ENCODE measurements at places on chromosomes 12 and 14.

DNA sequence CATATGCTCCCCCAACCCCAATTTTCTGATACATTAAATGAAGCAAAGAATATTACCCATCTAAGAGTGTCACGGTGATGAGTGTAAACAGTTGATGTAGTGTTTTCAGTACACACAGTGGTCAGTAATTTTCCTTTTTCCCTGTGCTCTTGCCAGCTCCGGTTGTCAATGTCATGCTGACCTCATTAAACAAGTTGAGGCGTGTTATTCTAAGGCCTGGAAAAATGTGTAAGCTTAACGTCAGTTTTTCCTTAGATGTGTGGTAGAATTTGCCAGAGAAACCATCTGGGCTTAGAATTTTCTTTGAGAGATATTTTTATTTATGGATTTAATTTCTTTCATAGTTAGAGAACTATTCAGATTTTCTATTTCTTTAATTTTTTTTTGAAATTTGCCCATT, 11.7 kb upstream of the SERPINA6 start:
- no peak for DNase-seq

DNA sequence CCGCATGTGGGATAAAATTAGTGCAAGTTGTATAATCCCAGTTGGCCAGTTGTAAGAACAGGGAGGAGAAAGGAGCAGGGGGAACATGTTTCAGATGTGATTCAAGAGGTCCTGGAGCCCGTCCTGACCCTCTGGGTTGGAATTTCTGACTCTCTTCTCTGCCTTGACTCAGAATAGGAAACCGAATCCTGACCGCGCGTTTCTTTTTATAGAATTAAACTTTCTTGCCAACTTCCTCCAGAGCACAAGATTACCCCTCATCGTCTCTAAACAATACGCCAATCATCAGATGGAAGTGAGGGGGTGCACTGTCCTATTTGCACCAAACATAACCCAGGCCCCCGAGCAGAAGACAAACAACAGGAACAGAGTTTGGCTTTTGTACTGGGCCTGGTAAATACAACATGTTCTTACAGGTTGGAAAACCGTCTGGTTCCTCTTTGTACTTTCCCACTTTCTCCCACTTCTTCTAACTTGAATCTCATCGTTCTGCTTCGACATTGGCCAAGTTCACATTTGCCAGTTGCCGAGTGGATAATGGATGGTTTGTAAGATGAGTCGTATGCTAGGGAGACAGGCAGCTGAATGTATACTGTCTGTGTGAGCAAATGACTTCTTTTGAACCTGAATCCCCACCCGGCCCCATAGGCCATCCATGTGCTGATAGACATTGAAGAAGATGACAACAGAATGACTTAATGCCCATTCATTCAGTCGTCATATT, 42.6 kb upstream of the MED13L start:
- peak; percentile 28 for DNase-seq

- DNase-seq, result no peak
Measured at GRCh38 chr14:71062581-71063303, 155.5 kb downstream of the PCNX1 start.

DNA sequence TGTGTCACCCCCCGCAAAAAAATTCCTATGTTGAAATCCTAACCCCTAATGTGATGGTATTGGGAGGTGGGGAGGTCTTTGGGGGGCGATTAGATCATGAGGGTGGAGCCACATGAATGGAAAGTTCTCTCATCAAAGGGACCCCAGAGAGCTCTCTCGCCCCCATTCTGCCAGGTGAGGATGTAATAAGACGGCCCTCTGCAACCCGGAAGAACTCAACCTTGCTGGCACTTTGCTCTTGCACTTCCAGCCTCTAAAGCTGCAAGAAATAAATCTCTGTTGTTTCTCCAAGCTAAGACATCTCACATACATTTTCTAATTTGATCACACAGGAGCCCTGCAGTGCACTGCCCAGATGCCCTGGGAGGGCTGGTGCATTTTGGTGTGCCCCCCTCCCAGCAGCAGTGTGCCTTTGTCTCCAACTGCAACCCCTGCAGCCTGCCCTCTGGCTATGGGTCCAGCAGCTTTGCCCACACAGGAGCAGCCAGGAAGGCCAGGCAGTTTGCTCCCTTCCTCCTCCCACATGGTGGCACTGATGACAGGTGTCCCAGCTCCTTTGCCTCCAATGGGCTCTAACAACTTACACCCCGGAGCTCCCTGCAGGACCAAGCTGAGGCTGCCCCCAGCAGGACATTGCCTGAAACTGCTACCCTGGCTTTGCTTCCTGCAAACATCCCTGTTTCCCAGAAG, 59.3 kb downstream of the C14orf132 start:
- DNase-seq, result peak; percentile 28

GRCh38 chr12:128698301-128698972, 125.3 kb downstream of the SLC15A4 start:
- DNase-seq, result no peak

DNA sequence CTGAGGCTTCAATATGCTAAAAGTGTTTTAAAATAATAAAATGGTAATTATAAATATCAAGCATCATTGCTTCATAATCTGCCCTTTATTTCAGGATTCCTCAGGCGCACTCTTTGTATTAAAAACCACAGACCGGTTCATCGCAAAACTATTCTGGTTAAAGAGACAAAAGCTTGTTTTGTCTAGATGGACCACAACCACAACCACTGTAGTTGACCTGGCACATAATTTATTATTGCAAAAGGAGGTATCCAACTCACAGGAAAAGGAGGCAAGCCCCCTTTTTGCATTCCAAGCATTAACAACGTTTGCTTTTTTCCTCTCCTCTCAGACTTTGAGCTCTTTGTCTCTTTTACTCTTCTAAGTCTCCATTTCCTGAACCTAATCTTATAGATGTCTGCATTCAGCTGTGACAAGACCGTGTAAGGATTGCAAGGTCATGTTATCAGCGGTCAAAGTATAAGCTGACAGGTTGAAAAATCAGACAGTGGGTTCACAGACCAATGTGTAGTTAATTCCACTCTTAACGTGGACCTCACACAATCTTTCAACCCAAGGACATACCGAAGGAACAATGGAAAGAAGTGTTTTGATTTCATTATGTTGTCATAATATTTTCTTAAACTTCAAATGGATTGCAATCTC, 1057.6 kb downstream of the GALC start:
- DNase-seq, result no peak

GRCh38 chr12:27506645-27507189, 17.3 kb upstream of the PPFIBP1 start:
- no peak for DNase-seq

DNA sequence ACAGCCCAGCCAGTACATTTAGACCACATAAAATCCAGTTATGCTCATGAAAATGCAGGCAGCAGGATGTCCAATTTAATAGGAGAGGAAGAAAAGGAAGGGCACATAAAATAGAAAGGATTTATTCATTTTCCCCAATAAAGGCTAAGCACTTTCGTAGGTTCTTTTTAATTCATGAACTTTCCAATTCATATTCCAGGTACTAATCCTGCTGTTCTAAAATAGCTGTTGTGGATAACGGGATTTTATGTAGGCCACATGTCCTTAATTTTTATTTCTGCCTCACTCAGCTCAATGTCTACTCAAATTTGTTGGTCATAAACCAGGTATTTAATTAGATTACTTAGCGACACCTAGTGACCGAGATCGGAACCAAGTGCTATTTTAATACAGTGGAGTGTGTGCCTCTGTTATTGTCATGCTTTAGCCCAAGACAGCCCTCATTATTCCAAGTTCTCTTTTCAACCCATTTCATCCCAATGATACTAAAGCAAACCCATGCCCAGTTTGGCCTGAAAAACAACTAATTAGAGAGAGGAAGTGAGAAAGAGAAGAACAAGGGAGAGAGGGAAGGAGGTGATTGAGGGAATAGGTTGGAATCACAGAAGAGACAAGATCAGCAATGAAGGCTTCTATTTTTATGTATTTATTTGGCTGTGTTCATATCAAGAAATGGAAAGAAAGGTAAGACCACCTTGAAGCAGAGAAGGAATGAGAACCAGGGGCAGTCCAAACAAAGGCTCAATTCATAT, 45.9 kb upstream of the IFNG-AS1 start:
- DNase-seq, result peak; percentile 83

GRCh38 chr12:132279184-132279889, 50.1 kb downstream of the GALNT9 start:
- DNase-seq, result peak; percentile 47

GRCh38 chr12:64534672-64535199, 75.6 kb upstream of the RASSF3 start:
- no peak for DNase-seq

GRCh38 chr14:101187816-101188570, 284.5 kb upstream of the RTL1 start:
- DNase-seq, result no peak

- DNase-seq, result no peak
Measured at GRCh38 chr12:130590685-130591084, 125.4 kb downstream of the RIMBP2 start.

DNA sequence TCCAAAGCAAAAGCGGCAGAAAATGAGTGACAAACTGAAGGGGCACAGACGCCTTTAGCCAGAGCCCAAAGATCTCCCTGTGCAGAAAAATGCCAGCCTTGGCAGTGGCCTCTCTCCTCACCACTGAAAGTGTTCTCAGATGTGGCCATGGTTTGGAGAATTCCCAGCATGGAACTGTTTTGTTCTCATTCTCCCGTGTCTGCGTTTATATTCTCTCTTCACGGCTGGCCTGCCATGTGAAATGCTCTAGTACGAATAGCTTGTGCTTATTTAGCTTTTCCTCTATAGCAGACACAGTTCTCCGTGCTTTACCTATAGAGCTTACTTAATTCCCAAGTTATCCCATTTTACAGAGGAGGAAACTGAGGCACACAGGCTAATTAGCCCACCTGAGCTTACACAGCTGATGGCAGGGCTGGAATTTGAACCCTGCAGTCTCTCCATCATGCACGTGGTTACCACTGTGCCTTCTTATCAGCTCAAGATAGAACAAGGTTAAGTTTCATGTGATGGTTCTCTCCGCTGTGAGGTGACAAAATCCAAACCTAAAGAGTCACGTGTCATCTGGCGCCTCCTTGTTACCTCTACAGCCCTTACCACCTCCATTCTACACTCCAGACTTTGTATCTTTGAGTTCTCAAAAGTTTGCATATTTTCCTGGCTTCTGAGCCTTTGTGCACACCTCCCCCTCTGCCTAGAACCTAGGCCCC, 141.6 kb downstream of the GCH1 start:
- DNase-seq, result no peak

DNA sequence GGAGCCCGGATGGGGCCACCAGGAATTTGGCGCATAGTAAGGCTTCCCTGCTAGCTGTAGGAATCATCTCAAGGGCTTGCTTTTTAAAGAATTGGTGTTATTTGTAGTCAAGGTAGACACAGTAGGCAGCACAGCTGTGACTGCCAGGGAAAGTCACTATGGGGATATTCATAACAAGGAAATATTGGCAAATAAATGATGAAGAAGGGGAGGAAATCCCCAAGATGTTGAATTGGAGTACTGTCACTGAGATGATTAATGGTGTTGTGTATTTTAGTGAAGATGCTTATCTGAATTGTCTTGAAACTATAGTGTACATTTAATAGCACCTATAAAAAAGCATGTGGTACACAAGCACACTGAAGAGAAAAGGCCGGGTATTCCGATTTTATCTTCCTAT, 118.9 kb downstream of the NPAS3 start:
- DNase-seq, result no peak

DNA sequence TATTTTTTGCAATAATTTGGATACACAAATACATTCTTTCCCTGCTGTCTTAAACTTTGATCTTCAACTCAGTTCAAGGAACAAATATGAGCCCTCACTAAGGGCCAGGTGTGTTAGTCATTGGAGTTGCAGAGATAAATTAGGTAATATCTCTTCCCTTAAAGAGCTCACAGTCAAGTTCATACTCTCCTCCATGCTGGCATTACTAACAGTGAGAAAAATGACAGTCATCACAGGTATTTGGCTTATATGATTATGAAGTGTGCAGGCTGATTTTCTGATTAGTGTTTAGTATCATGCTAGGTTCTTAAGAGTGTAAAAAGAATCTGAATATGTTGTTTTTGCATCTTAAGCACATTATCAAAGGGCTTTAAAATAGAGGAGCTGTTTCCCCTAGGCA, 594.7 kb downstream of the CCER1 start:
- DNase-seq, result no peak

DNA sequence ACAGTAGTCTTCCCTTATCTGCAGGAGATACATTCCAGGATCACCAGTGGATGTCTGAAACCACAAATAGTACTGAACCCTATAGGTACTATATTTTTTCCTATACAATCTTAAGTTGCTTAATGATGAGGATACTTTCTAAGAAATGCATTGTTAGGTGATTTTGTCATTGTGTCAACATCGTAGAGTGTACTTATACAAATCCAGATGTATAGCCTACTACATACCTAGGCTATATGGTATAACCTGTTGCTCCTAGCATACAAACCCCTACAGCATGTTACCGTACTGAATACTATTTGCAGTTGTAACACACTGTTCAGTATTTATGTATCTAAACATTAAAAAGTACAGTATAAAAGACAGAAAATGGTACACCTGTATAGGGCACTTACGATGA, 165.9 kb downstream of the SLC35F4 start:
- no peak for DNase-seq

GRCh38 chr12:3771853-3772252, 18.9 kb upstream of the CRACR2A start:
- DNase-seq, result no peak

- no peak for DNase-seq
Measured at GRCh38 chr12:121240484-121241101, 30.7 kb downstream of the P2RX4 start.

- DNase-seq, result peak; percentile 38
Measured at GRCh38 chr12:63826006-63826585, 18.4 kb upstream of the SRGAP1 start.

DNA sequence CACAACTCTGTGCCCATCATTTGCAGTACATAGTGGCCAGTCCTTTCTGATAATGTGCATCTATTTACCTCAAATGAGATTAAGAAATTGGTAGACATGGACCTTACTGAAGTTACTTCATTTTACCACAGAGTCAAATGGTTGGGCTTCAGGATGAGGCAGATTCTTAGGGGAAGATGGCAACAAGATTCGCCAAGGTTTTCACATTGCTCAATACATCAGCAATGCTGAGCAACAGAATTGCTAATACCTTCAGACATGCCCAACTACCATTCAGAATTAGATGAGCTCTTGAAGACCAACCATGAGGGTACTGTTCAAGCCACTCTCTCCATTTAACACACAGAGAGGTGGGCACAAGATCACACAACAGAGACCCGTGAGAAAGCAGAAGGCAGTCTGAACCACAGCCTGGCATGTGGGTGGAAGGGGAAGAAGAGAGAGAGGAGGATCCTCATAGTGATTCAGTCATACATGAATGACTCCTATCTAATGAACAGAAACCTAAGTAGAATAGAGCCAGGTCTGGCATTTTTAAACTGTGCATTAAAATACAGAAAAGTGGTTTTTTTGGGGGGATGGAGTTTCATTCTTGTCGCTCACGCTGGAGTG, 28.5 kb downstream of the CPM start:
- DNase-seq, result no peak

- peak; percentile 64 for DNase-seq
Measured at GRCh38 chr12:116172224-116172849, 105.2 kb downstream of the MED13L start.

DNA sequence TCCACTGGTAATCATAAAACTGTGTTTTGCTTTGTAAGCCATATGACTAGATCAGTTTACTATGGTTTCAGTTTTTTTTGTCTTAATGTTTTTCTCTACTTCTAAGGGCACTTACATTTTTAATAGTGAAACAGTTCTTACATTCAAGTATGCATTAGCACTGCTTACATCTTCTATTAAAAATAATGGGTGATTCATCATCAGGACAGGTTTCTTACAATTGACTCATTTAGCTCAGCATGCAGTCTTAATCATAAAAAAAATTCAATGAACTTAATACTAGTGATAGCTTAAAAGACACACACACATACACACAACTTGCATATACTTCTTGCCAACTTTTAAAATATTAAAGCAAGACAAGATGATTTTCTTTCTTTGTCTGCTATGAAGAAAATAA, 845.7 kb upstream of the USP15 start:
- no peak for DNase-seq
